MCF 10A (cell line): ENCODE measurements at places on chromosomes 4 and X.

DNA sequence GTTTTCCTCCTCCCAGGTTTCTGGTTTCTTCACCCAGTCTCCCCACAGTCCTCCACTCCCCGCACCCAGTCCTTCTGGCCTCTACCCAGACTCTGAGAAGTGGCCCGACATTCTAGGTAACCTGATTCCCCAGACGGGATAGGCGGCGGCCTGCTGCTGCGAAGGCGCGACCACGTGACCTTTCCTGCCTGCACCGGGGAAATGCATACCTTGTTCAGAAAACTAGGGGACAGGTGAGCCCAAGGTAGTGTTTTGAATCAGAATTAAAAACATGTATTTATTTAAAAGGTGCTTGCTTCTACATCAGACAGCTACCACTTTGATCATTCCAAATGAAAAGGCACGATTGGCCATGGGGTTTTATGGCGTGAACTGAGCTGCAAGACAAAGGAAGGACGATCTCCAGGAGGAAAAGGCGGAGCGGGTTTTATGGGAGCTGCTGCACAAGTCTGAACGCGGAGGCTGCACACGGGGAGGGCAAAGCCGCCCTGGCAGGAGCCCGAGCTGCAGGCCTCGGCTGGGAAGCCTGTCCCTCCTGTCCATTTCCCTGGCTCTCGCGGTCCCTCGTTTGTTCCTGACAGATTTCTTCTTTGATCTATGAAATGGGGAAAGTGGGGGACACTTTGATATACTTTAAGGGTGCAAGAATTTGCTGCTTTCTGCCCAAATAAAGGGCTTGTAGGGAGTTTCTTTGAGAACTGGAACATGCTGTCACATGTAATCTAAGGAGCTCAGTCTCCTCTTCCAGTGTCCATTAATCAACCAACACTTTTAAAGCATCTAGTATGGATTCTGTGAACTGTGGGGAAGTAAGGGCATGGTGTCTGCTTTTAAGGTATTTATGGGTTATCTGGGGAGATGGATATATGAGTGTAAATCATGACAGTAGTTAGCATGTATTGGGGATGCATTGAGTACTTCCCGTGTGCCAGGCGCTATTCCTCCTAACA lies 150.9 kb downstream of the SPRY1 start:
- no peak for DNase-seq

DNA sequence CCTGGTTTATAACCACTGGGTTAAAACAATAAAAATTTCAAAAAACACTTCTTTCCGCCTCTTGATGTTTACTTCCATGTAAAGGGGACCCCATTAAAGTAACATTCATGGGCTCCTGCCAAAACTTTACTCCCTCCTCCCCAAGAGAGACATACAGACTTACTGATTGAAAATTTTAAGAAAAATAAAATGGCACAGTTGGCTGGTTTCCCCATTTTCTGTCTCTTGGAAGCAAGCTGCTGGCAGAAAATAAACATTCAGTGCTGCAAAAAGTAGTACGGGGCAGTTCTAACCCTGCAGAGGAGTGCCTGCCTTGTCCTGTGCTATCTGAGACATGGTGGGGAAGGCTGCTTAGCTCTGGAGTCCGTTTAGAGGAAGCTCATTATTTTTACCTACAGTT lies 187.3 kb upstream of the INTU start:
- DNase-seq: no peak

- DNase-seq: no peak
These were observed 133.1 kb downstream of the AKAP4 start for GRCh38 chrX:50067435-50068284.

DNA sequence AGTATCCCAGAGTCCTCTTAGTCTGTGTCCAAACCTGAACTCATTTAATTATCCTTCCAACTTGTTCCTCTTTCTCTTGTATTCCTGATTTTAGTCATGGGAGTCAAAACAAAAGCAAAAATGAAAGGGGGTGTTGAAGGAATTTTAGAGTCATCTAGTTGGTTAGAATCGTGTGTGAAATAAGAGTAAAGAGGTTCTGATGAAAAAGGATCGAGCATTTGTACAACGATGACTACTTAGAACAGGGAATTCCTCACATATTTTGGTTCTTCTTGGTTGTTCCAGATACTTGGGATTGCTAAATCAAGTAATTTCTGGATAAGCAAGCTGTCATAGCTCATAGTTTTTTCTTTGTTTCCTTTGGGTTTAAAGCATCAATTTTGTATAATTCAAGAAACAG lies 194.4 kb downstream of the BCOR start:
- peak; percentile 47 for DNase-seq

DNA sequence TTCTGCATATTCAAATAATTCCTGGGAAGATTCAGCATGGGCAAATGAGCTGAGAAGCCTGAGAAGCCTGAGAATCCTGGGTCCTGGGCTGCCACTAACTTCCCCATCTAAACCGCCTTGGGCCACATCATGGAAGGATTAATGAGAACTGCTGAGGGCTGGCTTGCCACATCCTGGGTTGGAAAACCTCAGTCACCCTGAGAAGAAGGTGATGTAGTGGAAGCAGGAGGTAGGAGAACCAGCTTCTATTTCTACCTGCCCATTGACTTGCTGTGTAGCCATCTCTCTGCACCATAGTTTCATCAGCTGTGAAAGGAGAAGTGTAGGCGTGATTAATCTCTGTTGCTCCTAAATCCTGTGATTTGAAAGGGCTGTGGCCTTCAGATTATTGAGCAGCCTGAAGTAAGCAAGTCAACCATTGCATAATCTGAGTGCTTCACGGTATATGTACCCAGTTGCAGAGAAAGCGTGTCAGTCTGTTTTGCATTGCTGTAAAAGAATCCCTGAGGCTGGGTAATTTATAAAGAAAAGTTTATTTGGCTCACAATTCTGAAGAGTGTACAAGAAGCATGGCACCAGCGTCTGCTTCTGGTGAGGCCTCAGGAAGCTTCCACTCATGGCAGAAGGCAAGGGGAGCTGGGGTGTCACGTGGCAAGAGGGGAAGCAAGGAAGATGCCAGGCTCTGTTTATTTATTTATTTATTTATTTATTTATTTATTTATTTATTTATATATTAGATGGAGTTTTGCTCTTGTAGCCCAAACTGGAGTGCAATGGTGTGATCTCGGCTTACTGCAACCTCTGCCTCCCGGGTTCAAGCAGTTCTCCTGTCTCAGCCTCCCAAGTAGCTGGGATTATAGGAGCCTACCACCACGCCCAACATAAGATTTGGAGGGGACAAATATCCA lies 140.9 kb upstream of the ATP6AP2 start:
- DNase-seq: no peak

DNA sequence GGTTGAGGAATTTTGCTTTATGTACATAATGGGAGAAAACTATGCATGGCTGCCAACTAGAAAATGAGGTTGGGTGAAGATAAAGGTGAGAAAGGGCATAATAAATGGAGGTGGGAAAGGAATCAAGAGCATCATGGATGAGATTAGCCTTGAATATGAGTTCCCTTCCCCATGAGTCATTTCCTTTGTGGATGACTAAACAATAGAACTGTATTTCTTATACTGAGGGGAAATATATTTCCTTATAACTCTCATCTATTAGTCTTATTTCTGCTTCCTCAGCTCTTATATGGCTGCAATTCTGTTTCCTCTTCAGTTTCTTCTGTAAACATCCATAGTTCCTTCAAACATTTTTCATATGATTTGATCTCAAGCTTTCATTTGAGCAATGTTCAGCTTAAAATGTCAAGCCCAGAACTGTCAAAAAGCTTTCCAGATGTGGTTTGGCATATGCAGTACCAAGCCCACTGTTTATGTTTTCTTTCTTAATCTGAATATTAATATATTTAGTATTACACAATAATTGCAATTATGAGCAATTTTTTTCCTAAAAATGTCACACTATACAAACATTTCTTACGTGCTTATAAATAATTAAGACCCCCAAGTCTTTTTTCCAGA lies 100.7 kb upstream of the GRPR start:
- DNase-seq: peak; percentile 47

DNA sequence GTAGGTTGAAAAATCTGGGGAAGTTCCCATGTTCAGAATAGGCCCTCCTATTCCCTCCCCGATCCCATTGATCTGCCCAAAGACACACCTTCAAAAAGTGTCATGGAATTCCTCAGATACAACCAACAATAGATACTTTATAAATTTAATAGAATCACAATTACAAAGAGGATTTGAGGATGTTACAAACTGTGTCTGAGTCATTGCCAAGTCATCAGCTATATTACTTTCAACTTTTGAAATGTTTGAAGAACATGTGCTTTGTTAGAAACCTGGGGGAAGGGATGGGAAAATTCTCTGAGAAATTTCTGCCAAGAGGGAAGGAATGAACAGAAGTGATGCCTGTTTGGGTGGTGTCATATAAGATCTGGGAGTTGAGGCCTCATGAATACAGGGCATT lies 46.7 kb downstream of the KCNIP4 start:
- DNase-seq: peak; percentile 61

GRCh38 chr4:70678383-70678999 lies 9.8 kb upstream of the UTP3 start:
- DNase-seq: no peak

- DNase-seq: peak; percentile 27
These were observed 71.3 kb downstream of the SLC9A7 start for GRCh38 chrX:46687619-46688018.

GRCh38 chr4:113614414-113614813 lies 147.1 kb downstream of the CAMK2D start:
- no peak for DNase-seq

DNA sequence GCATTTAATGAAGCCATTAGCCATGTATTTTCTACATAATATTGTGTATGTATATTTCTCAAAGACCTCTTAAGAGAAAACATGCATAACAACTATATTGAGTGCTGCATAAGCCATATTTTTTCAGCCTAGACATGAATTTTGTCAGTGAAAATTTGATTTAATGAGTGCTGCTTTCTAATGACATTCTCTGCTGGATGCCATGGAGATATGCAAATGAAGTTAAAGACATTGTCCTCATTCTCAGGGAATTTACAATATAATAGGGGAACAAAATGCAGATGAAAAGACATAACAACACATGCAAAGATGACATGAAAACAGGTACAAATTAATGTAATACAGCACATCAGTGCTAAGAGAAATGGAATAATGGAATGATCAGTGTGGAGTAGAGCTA lies 118.7 kb downstream of the ATOH1 start:
- DNase-seq: no peak

DNA sequence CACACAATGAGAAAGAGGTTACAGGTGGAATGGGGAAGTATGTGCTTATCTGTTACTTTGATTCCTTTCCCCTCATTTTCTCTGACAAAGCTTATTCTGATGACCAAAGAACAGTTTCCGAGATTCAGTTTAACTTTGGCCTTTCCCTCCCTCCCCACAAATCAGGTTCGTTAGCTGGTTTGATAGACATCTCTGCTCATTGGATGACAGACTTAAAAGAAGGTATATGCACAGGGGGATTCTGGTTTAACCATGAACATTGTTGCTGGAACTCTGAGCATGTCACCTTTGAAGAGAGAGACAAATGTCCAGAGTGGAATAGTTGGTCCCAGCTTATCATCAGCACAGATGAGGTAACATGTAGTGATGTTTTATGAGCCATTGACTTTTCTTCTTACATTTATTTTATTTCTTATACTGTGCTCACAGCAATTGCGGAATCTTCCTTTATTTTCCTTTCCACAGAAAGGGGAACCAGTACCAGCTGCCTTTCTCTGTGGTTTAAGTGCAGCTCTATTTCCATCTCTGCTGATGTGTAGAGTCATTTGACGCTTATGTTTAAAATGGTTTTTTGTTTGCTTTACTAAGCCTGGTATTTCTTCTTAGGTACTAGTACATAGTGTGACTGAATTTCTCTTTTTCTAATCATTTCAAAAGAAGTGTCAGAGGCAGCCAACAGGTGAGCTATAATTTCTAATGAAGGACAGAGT lies 125.0 kb downstream of the AKAP4 start:
- DNase-seq: no peak

GRCh38 chrX:123665197-123665596 lies 67.7 kb downstream of the THOC2 start:
- DNase-seq: peak; percentile 78

GRCh38 chrX:144219035-144219434 lies 335.2 kb downstream of the UBE2NL start:
- DNase-seq: peak; percentile 59

DNA sequence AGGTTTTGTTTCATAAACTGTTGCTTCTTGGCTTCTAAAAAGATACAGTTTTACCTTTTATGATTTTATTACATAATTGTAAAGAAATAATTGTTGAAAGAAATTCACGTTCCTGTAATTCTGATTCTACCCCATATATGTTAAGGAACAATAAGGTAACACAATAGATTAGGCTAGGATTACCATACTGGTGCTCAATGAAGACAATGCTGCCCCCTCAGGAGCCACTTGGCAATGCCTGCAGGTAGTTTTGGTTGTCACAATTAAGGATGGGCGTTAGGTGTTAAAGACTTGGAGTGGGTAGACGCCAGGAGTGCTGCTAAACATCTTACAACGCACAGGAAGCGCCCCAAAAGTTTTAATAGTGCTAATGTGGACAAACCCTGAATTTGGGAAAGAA lies 133.2 kb downstream of the NLGN4X start:
- DNase-seq: no peak

- peak; percentile 48 for DNase-seq
These were observed 40.0 kb upstream of the ARSJ start for GRCh38 chr4:114019276-114019968.

DNA sequence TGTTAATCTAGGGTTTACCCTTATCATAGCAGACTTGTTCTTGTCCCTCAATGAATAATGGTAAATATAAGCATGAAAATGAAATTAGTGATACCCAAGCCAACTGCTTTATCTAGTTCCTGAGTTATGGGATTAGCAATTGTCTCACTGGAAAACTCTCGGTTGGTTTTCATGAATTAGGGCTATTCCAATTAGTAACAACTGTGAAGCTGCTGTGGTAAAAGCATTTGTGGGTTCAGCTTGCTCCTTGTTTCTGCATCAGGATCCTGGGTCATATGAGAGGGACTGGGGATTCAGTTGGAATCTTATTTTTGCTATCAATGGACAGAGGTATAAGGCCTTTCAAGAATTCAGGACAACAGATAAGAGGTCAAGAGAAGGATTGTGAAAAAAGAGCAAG lies 50.2 kb downstream of the DCX start:
- no peak for DNase-seq

GRCh38 chrX:107454302-107454701 lies 4.8 kb downstream of the FRMPD3 start:
- DNase-seq: peak; percentile 71
